CD4-positive, alpha-beta T cell treated with Interleukin-1 beta for 1 hour (primary cell): ENCODE measurements at places on chromosomes 7 and 10.

GRCh38 chr10:44307691-44308090, 77.2 kb downstream of the CXCL12 start:
- no peak for DNase-seq

- no peak for DNase-seq
These were observed 1150.3 kb downstream of the TYW1 start for GRCh38 chr7:68146983-68147382.

DNA sequence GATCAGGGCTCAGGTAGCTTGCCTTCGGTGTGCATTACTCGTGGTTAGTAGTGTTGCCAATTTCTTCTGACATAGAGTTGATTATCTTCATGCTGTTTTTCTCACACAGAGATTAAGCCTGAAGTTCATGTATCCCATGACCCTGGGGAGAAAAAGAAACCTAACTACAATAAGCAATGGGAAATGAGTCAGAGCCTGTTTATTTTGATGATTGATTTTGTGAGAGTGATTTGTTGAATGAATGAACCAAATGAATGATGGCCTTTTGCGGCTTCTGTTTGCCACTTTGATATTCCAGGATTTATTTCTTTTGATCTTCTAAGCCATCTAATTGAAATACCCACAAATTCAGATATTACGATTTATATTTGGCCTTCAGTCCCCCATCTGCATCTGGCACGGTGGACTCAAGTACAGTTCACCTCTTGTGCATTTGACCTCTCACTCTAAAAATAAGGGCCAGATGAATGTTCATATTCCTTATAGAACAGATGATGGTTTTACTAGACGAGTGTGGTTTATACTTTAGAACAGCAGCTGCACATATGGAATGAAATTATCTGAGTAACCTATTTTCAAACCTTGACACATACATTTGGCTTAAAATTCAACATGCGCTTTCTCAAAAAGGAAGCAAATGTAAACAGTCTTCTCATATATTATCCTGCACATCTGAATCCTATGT, 110.7 kb downstream of the PLCE1 start:
- DNase-seq, result no peak

- peak; percentile 23 for DNase-seq
These were observed 51.9 kb downstream of the DENND11 start for GRCh38 chr7:141649865-141650634.

DNA sequence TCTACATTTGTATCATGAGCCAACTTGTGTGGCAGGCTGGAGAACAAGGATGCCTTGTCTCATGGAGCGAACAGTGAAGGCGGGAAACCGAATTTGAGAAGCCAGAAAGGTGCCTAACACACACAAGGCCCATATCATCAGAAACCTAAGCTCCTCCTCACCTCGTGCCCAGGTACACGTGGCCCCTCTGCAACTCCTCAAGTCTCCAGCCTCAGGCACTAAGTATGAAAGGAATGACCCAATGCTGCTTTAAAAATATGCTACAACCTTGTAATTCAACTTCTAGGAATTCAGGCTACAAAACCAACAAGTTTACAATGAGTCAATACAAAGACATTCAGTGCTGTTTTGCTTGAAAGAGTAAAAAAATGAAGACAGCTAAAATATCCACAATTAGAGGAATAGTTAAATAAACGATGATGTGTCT, 95.7 kb downstream of the CDK6 start:
- DNase-seq, result no peak
